ENCODE measurements at places on chromosomes 13 and 19.

- peak; percentile 46 for DNase-seq
These were observed 164.2 kb downstream of the ABCC4 start for GRCh38 chr13:95137096-95137495.

- DNase-seq, result peak; percentile 57
These were observed 7.3 kb upstream of the MEDAG start for GRCh38 chr13:30898678-30899241.

- DNase-seq, result no peak
These were observed 3.8 kb upstream of the TSHZ3 start for GRCh38 chr19:31352782-31353651.

GRCh38 chr19:53621885-53622740, 9.7 kb upstream of the DPRX start:
- peak; percentile 47 for DNase-seq

Measured in epithelial cell of esophagus (primary cell).